ENCODE measurements at places on chromosomes 4 and X.

- DNase-seq = no peak
These were observed 209.0 kb downstream of the SCFD2 start for GRCh38 chr4:53156896-53157295.

GRCh38 chr4:35461931-35462659, 782.2 kb downstream of the ARAP2 start:
- DNase-seq = no peak

GRCh38 chr4:46594661-46595060, 204.7 kb upstream of the GABRA2 start:
- DNase-seq = no peak

DNA sequence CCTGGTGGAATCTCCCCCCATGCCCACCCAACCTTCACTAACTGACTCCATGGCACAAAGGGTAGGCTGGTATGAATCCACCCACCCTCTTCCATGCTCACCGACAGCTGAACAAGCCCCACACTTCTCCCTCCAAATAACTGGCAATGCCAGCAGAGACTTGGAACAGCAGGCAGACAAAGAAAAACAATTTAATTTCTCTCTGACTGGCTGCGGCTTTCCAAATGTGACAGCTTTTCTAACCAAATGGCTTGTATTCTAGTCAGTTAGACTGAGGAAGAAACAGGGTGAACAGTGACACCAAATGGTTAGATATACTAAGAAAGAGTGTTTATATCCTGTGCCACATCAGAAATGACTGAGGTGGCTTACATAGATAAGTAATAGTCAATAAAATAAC, 199.3 kb upstream of the ADAMTS3 start:
- no peak for DNase-seq

DNA sequence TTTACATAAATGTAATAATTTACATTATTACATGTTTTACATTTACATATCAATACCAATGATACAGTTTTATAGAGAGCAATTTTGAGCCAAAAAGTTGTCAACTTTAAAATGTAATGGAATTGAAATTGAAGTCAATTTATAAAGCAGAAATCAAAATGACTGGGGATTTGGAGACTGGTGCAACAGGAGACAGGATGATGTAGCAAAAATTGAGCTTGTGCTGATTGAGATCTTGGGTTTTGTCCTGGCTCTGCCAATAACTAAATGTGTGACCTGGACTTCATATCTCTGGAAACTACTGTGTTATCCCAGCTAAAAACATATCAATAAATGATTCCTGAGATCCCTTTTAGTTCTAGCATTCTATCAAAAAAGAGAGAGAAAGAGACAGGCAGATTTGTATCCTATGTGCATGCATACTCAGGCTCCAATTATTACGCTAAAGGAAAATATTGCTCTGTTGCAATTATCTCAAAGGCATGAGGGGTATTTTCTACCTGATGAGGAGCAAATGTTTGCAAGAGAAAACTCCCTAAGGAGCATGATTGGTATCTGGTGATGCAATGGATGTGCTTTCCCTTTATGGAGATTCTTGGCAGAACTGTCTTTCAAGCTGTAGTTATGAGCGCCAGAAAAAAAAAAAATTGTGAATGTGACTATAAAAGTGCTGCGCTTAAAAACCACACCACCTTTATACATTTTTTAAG, 14.7 kb downstream of the EXOC1L start:
- DNase-seq = no peak

GRCh38 chrX:68665502-68665901, 18.0 kb downstream of the STARD8 start:
- DNase-seq = no peak
